ENCODE measurements at places on chromosomes 16 and 17. TPM values are rescaled to one million over a fixed set of nuclear protein-coding genes. Genes with fewer than 3 reads are reported as not detected.
A peak's percentile ranks its signal among the peaks of the same experiment; 100 is the strongest.

DNA sequence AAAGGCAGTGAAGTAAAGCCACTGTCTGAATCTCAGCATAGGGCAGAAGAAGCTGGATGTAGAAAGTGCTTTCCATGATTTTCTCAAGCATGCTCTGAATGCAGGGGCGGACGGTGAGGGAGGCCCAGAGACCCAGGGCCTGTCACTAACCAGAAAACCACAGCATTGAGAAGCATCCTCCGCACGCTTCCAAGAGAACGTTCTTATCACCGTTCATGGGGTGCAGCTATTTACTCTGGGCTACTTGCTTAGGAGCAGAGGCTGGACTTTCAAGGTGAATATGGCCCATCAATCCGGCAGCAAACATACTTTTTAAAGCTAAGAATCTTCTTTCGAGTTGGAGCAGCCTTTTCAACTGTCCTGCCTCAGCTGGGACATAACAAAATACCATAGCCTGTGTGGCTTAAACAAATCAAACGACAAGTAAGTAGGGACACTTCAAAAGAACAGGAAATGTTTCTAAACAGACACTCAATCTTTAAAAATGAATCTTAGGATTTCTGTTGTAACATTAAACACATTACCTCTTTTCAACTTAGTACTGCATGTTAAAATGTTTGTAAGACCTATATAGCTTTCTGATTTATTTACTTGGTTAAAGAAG, 46.5 kb upstream of the CDRT4 start:
- no peak for DNase-seq

GRCh38 chr16:63876103-63876502, 1245.8 kb downstream of the CDH11 start:
- DNase-seq, result no peak

- no peak for DNase-seq
Measured at GRCh38 chr17:82645516-82645915, 2.7 kb downstream of the WDR45B start.

Gene TSPAN10
- total RNA-seq, result 4.8 TPM

DNA sequence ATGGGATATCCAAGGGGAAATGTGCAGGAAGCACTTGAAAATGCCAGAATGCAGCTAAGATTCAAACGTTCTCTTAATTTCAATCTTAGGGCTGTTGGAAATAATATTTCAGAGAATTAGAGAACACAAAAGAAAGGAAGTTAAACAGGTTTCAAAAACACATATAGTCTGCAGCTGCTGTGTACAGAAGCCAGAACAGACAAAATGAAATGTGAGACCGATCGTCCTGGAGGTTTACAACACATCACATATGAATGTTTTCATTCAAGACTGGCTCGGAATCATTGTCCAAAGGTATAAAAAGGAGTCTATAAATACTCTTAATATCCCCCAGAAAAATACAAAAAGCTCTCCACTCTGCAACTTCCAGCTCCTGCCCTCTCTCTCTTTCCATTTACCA, 14.3 kb downstream of the CYTH1 start:
- DNase-seq, result no peak

DNA sequence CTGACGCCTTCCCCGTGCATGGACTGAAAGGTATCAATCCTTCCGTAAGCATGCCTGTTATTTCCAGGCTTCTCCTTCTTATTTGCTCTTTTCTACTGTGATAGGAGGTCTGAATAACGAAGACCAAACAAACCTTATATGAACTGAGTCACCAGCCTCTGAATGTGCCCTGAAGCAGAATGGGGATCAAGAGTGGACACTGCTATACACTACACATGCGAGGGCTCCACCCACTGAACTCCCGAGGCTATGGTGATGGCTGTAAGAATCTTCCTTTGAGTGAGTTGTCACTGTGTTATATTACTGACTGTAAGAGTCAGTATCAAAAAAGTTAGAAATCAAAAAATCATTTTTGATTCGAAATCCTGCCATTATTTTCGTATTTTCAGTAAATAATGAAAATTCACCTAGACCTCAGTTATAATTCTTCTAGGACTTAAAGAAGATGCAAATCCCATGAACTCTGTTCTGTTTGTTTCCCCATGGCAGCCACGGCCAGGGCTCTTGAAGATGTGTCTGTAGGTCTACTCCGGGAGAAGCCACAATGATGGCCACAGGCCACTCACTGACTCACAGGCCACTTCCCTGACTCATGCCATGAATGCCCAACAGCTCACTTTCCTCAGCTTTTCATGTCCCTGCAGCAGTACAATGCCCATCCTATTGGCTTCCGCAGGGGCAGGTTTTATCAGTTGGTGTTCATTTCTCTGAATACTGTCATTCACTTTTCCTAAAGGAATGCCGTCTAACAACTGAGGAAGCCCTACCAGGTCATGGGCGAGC, 54.7 kb downstream of the ZZEF1 start:
- DNase-seq, result peak; percentile 45

- DNase-seq, result no peak
Measured at GRCh38 chr16:50671644-50672260, 9.4 kb downstream of the SNX20 start.

DNA sequence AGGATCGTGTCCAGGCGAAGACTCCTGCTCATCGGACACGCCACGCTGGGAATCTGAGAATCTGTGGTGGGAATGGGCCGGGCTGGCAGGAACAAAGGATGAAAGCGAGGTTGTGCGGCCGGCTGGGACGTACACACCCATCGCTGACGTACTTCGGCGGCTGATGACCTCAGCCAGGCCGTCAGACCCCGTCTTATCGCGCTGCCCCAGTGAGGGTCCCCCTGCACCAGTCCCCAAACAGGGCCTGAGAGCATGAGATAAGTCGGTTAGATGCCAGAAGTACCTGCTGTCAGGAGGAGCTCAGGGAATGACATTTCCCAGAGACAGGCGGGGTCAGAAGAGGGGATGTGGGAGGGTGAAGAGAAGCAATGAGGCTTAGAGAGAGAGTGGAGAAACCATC, 16.0 kb upstream of the SP6 start:
- no peak for DNase-seq

- no peak for DNase-seq
Measured at GRCh38 chr16:60815865-60816264, 1220.4 kb downstream of the CDH8 start.

- DNase-seq, result no peak
Measured at GRCh38 chr16:10180771-10181163, 1.5 kb downstream of the GRIN2A start.

DNA sequence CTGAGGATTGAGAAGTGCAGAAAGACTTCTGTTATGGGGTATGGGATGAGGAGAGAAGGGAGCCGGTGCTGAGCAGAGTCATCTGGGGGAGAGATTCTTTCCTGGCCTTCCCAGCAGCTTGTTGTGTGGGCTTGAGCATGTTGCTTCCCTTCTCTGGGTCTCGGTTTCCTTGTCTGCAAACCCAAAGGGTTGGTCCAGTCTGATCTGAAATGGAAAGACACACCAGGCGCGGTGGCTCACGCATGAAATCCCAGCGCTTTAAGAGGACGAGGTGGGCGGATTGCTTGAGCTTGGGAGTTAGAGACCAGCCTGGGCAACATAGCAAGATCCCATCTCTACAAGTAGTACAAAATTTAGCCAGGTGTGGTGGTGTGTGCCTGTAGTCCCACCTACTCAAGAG, 6.0 kb downstream of the SOCS3 start:
- DNase-seq, result no peak

Gene SLC39A11
- total RNA-seq, result 56.1 TPM

DNA sequence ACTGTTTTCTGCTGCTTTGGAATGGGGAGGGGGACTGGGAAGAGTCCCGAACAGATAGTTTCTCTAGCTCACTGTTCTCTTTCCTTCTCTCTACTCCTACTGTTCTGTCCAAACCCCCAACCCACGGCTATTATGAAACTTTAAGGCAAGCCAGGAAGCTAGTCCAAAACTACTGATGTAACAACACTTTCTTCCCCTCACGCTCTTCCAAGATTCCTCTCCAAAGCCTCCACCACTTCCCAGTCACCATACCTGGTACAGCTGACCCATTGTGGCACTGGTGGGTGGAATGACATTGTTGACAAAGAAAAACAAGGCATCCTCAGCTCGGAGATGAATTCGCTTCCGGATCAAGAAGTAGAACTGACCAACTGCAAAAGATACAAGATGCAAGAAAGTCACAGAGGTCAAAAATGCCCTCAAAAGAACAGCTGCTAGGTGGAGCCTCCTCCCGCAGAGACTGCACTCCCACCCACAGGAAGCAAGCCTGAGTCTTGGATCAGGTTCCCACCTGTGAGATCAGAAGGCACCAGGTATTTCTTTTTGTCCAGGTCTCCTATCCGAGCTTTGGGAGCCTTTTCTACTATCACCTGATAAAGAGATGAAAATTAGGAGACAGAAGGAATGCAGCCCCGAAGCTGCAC, 1.0 kb downstream of the GABARAP start:
- DNase-seq, result no peak

Gene MRPL12
- total RNA-seq, result 157 TPM

Gene TBC1D3G
- 0.15 TPM for total RNA-seq

Gene PROCA1
- total RNA-seq, result 4.9 TPM

Gene CETP
- not detected for total RNA-seq

- no peak for DNase-seq
Measured at GRCh38 chr16:50574745-50575136, 26.5 kb downstream of the NKD1 start.

DNA sequence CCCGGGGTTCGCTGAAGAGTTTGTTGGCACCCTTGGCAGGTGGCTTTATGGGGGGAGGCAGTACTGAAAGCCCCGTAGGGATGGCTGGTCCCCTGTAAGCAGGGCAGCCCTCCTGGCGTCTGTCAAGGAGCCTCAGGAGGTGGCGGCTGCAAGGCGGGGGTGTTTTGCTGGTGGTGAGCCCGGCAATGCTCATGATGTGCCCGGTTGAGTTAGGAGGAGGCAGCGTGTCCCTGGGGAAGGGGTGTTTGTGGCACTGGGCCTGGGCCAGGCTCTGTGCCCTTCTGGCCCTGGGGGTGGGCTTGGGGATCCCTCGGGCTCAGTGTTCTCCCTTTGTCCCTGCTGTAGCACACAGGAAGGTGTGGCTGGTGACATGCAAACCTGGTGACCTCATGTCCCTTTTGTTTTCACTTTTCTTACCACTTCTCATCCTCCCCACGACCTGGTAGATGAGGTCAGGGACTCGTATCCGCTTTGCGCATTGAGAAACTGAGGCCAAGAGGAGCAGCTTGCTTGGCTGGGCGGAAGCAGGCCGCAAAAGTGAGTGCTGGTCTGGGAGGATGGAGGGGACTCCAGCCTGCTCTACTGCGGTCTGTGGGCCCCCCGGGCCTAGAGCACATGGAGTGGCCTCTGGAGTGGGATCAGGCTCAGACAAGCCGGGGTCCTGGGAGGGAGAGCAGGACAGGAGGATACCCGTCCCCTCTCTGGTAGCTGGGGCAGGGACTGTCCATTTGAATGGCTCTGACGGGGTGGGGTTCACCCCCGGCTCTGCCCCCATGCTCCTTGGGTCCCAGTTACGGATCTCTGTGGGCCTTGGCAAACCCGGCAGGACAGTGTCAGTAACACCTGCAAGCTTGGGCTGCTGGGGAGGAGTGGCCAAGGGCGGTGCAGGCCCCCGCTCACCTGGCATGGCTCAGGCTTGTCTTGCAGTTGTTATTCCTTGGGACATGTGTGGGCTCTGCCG, 2.2 kb downstream of the SNN start:
- no peak for DNase-seq

DNA sequence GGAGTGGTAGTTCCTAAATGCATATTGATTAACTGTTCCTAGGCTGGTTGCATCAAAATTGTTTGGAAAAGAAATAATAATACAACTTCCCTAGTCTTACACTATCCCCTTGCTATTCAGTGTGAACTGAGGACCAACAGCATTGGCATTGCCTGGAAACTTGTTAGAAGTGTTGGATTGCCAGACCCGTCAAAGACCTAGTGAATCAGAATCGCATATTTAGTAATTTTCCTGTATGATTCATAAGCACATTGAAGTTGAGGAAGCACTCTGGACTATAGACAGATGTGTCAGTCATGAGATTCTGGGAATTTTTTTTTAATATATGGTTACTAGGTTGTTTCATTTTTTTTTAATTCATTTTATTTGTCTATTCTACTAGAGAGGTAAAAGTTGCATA, 34.7 kb upstream of the KCNJ16 start:
- no peak for DNase-seq

DNA sequence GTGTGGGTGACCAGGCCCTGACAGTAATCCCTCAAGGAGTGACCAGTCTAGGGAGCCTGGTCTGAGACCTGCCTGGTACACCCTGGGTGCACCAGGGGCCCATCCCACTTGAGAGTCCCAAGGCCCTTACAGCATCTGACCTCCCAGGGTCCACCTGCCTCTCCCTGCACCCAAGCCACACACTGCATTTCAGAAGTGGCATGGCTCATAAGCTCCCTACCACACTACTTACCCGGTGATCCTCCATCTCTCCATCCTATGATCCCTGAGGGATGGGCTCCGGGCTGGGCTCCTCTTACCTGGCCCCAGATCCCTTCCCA, 40.6 kb downstream of the LGALS9 start:
- no peak for DNase-seq

Gene CBX8
- 15.3 TPM for total RNA-seq

GRCh38 chr16:55207693-55208428, 116.1 kb upstream of the IRX6 start:
- no peak for DNase-seq

Gene ENPP7
- total RNA-seq, result not detected

Gene C16orf95
- total RNA-seq, result 6.0 TPM

Gene PLCG2
- total RNA-seq, result 10.8 TPM

GRCh38 chr17:66416207-66416940, 114.0 kb downstream of the PRKCA start:
- no peak for DNase-seq

GRCh38 chr16:967077-967541, 3.7 kb downstream of the LMF1 start:
- no peak for DNase-seq

- DNase-seq, result no peak
Measured at GRCh38 chr17:65952015-65952414, 239.9 kb downstream of the CEP112 start.

GRCh38 chr16:1764971-1765370, 6.4 kb downstream of the NME3 start:
- DNase-seq, result no peak

DNA sequence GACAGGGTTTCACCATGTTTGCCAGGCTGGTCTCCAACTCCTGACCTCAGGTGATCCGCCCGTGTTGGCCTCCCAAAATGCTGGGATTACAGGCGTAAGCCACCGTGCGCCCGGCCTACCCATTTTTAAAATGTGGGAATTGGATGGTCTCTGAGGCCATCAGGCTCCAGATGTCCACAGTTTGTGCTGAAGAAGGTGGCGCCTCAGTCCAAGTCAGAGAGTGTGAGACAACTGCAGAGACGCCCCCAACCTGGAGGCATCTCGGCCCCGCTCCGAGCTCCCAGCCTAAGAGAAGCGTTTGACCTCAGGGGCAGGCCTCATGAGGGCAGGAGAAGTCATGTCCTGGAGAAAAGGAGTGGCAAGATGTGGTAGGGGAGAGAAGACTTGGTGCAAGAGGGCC, 146.5 kb downstream of the MRM1 start:
- no peak for DNase-seq

DNA sequence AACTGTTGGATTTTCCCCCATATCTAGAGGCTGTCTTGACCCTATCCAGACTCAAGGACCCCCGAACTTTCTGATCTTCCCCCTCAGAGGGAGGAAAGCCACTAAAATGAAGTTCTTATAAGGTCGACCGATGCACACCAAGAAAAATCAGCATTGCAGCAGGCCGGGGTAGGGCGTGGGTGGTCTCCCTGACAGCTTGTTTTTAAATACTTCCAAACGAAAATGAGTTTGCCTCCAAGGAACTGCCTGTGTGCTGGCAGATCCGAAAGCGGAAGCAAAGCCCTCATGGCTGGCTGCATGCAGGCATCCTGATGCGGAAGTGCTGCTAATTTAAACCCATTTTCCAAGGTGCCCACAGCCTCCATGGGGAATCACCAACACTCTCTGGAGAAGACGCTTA, 374.3 kb upstream of the XYLT1 start:
- no peak for DNase-seq

Gene SHMT1
- 21.7 TPM for total RNA-seq

Gene C17orf50
- not detected for total RNA-seq

- DNase-seq, result no peak
Measured at GRCh38 chr16:2425008-2425518, 4.2 kb upstream of the CCNF start.
